ENCODE measurements at places on chromosomes 6 and 20. TPM values are rescaled to one million over a fixed set of nuclear protein-coding genes. Genes with fewer than 3 reads are reported as not detected.

DNA sequence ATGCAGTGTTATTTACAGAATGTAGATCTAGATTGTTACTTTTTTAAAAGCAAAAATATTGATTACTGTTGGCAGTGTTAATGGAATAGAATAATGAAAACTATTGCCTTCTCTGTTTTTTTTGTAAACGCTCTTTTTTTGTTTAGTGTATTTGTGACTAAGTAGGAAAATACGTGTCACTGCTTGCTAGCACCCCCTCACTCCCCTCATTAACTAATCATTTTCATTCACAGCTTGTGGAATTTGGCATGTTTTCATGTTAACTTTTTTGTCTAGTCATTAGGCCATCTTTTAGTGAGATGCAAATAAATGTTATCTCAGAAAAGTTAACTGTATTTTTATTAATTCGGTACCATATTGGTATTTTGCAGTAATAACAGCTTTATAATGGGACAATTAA, 29.8 kb downstream of the ADGRG6 start:
- DNase-seq: no peak

GRCh38 chr20:1555952-1556351, 1.6 kb downstream of the SIRPD start:
- DNase-seq: no peak

DNA sequence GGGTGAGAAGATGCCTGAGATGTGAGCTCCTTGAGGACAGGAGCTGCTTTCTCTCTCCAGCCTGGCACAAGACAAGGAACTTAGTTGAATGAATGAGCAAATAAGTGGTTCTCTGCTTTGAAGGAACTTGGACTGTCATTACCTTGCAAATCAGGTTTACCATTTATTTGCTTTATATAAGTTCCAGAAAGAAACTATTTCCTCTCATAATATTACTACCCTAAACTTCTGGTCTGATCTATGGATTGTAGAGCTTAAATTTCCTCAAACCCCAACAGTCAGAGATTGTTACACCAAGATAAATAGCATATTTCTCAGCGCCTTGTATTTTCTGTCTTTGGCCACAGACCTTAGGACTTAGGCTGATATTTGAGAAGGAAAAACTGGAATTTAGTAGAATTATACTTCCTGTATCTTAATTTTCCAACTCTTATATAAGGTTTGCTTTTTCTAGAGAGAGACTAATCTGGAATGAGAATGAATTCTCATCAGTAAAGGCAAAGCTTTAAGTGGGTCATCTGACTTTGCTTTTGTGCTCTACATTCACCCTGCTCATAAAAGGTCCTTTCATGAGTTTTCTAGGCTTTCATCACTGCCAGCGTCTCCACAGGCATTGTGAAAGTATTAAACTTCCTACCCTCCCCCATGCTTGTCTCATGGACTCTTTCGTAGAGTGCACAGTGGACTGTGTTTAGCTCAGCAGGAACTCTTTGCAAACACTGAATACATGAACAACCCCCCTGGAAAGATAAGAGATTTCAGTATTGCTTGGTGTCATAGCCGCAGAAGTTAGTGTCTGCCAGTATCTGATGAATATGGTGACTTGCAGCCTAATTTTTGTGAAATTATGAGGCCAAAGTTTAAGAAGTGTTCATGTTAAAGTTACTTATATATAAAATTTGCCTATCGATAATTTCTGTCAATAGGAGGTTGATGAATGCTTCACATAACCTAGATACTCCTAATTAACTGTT, 74.0 kb downstream of the PTPRA start:
- DNase-seq: no peak

DNA sequence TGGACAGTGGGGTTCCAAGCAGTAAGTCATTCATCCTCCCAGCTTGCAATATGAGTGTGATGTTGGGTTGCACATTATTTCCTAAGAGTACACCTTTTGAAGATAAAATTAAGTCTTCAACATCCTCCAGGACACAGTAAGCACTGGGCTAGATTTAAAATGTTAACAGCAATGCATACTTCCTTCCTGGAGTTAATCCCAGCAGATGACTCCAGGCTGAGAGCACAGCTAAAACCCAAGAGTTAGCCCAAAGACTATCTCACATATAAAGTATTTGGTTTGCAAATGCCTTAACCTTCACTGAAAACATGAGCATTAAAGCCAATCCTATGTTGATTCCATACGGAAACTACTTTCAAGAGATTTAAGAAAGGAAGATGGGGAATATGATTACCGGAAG, 69.2 kb downstream of the SLC23A2 start:
- no peak for DNase-seq

GRCh38 chr6:29806387-29806786, 21.2 kb upstream of the HLA-G start:
- no peak for DNase-seq

Gene VWA7
- 5.5 TPM for total RNA-seq

Gene SCGN
- total RNA-seq: not detected

Gene OLIG3
- not detected for total RNA-seq
